CD4-positive, alpha-beta T cell treated with Interleukin-10 for 1 hour (primary cell): ENCODE measurements at places on chromosomes 13 and 19.
A peak's percentile ranks its signal among the peaks of the same experiment; 100 is the strongest.

GRCh38 chr13:32426191-32426989 is 1.5 kb downstream of the N4BP2L1 start:
- DNase-seq = peak; percentile 78

- DNase-seq = peak; percentile 43
Measured at GRCh38 chr19:43747557-43748204, 7.1 kb downstream of the SMG9 start.

DNA sequence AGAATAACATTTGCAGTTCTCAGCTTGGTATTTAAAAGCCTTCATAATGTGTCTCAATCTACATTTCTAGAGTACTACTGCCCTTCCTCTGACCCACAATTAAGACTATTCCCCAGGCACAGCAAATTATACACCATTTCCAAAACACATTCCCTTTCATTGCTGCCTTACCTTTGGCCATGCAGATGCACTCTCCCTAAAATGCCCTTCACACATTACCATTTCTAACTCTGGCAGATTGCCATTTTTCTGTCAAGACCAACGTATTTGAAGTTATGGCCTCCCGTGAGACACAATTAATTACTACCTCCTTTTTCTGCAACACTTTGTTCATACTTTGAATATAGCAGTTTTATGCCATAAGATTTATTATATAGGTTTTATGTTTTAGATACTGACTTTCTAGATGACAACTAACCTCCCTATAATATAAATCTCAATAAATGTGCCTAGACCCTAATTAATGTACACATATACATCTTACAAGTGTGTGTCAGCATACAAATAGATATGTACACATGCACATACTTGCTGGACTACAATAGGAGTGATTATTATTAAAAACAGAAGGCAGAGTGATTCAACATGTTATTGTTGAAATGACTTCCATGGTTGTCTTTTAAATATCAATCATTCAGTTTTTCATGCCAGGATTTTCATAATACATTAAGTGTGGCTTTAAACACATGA is 2902.5 kb downstream of the PCDH9 start:
- no peak for DNase-seq

GRCh38 chr13:114097212-114097892 is 35.1 kb downstream of the RASA3 start:
- no peak for DNase-seq

- no peak for DNase-seq
Measured at GRCh38 chr13:34849406-34849805, 92.7 kb upstream of the NBEA start.

- no peak for DNase-seq
Measured at GRCh38 chr19:32308431-32309077, 36.9 kb upstream of the ZNF507 start.

GRCh38 chr13:41780715-41781706 is 179.9 kb downstream of the VWA8 start:
- DNase-seq = no peak

DNA sequence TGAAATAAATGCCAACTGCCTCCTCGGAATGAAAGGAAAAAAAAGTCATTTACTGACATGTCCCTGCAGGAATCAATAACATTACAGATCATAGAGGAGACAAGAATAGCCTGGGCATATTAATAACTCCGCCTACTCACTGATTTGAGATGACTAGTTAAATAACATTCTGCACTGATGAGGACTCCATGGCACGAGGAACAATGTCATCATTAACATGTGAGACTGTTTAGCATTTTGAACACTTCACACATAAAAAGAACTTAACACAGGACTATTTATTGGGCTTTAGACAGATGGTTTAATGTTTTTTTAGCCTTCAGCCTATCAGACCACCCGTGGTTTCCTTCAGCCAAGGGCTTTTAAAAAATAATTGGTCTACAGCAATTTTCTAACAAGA is 170.1 kb downstream of the OLFM4 start:
- no peak for DNase-seq

GRCh38 chr13:24233351-24233901 is 72.9 kb downstream of the SPATA13 start:
- no peak for DNase-seq

GRCh38 chr19:33437393-33437820 is 63.9 kb downstream of the CEBPG start:
- no peak for DNase-seq

DNA sequence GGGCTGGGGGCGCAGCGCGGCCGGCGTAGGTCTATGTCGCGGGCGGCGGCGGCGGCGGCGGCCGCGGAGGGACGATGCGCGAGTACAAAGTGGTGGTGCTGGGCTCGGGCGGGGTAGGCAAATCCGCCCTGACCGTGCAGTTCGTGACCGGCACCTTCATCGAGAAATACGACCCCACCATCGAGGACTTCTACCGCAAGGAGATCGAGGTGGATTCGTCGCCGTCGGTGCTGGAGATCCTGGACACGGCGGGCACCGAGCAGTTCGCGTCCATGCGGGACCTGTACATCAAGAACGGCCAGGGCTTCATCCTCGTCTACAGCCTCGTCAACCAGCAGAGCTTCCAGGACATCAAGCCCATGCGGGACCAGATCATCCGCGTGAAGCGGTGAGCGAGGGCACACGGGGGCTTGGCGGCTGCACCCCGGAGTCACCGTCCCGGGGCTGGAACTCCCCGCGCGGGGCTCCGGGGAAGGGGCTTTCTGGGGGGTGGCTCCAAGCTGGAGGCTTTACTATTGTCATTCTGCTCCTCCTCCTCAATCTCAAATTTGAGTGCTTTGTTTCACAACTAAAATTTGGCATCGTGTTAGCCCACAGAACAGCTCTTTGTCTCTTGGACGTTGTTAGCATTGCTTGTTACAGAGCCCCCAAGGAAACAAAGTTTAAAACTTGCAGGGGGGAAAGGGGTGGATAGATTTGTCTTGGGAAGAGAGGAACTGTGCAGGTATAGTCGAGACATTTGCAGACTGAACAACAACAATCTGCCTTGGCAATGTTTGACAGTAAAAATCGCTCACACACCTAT is 630 bp downstream of the RAP2A start:
- DNase-seq = peak; percentile 52

DNA sequence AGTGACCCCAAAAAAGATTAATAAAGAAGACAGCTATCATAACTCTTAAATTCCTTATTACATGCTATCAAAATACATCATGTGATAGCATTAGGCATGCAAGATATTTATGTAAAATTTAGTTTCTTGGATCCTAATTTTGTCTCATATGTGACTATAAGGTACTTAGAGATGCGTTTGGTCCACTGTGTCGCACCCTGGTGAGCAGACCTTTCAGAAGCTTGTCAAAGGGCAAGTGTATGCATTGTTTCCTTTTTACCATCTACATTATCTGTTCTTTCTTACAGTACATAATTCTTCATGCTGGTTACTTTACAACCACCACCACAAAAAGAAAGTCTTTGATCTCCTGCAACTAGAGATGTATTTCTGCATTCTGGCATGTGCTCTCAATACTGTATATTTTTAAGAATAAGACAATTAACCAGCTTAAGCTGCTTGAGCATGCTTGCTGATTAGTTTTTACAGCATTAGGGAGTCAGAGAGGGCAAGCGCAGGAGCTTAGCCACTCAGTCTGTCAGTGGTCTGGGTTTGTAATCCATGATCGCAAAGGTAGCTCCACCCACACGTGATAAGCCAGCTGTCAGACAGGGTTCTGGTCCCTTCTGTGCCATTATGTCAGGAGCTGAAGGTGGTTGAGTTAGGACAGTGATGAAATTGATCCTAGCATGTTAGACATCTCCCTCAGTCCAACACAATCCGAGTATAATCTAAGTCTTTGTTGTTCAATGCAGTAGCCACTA is 500.9 kb downstream of the MYO16 start:
- no peak for DNase-seq
